Progenitor cell of endocrine pancreas (in vitro differentiated cells): ENCODE measurements at places on chromosomes 3 and 15.

GRCh38 chr15:53404930-53405493 lies 354.5 kb downstream of the WDR72 start:
- DNase-seq = no peak

DNA sequence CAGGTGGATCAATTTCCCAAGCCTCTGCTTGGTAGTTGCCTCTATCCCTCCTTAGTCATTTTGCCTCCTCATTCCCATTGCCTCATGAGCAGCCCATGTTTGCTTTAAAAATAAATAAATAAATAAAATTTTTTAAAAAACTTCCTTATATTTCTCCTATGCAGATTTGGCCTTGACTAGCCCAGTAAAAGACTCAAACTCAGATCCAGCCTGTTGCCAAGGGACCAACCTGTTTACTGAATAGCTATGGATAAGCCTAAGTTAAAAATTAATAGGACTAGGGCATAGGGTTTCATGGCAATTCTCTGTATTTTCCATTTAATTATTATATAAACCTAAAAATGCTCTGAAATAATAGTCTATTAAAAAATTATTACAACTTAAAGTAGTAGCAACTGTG lies 384.4 kb downstream of the RSL24D1 start:
- DNase-seq = no peak

- DNase-seq = no peak
Observed at GRCh38 chr3:171175741-171176234, 149.3 kb upstream of the SLC2A2 start.

DNA sequence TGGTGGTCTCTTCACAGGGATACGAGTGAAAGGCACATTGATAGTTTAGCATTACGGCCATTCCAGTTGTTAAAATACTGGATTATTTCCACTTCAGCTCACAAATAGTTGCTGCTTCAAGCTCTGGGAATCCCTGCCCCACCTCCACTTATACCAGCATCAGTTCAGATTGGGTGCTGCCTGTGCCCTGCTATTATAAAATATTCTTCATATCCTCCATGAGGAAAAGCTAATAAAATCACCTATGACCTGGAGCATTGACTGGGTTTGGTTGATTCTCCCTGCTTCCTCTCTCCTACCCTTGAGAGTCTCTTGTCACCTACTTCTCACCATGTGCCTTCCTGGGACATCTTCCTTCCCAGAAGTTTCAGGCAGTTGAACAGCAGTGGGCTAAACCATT lies 529.0 kb downstream of the MCTP2 start:
- no peak for DNase-seq

- DNase-seq = no peak
Observed at GRCh38 chr3:20836801-20837200, 650.8 kb upstream of the SGO1 start.

- DNase-seq = no peak
Observed at GRCh38 chr3:66803721-66804695, 194.1 kb upstream of the KBTBD8 start.

GRCh38 chr3:126438746-126439145 lies 36.9 kb downstream of the ZXDC start:
- no peak for DNase-seq

DNA sequence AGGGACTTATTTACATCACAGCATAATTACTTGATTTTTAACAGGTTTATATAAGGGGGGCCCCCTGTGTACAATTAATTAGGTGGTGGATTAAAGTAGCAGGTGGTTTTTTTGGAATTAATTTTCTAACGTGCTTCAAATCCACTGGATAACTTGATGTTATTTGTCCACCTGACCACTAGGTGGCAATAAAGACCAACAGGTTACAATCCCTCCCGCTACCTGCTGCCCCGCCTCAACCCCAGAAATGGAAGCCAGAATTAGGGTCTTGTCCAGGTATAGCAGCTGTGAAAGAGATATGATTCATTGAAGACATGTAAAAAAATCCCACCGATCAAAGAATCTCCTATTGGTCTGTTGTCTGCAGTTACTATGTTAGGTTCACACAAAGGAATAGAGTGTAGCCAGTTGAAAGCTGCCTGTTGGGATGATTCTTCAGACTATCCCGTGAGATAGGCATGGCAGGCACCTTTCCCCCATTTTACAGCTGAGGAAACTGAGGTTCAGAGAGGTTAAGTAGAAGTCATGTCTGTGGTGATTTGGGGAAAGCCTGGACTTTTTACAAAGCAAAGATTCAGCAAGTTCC lies 44.0 kb downstream of the MFSD1 start:
- DNase-seq = peak; percentile 30

DNA sequence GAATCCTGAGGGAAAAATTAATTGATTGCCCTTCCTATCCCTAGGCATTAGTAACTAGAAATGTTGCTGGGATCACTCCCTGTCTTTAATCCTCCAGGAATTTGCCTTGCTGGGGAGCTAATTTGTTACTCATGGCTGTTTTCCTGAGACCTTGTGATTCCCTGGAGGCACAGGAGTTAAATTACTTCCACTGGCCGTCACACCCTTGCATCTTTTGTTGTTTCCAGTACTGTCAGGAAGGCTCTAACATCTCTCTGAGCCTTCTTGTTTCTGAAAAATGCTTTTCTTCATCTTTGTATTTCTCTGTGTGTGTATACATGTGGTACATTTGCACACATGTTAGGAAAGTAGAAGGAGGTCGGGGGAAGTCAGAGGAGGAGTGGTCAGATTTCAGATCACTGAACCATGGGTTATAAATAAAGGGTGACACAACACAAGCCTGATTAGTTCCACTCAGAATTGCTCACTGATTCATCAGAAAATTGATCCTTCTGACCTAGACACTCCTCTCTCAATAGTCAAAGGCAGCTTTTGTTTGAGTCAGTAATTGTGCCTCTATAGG lies 23.5 kb upstream of the LRRFIP2 start:
- no peak for DNase-seq

DNA sequence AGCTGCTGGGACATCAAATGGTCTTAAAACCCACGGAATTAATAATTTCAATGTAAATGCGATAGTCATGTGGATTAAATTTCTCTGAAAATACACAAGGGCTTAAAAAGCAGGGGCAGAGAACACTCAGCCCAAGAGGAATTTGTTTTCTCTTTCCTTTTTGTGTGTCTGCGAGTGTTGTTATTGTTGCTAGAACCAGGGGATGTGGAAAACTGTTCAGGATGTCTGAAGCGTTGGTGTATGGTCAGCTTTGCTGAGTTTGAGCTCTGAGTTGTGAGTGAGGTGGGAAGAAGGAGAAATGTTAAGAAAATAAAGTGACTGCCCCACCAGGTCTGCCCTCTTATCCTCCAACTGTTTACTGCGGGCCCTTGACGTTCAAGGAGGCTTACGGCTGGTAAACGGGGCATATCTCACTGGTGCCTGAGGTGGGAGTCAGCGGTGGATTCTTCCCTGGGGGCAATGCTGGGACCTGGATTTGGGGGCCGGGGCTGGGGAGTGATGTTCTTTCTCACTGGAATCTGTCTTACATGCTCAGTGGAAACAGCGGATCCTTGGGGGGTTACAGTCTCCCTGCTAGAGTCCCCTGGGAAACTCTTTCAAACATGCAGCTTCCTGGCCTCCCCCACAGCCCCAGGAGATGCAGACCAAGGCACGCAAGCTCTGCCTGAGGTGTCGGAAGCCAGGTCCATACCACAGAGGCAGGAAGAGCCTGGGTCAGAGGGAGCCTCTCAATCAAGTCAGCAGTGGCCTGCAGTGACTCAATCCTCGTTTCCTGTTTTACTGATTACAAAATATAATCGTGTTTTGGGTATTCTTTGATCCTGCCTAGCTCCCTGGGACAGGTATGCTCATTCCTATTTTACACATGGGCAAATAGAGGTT lies 41.8 kb downstream of the ITGA11 start:
- DNase-seq = no peak

- DNase-seq = no peak
Observed at GRCh38 chr3:59502806-59503205, 453.0 kb upstream of the CFAP20DC start.

DNA sequence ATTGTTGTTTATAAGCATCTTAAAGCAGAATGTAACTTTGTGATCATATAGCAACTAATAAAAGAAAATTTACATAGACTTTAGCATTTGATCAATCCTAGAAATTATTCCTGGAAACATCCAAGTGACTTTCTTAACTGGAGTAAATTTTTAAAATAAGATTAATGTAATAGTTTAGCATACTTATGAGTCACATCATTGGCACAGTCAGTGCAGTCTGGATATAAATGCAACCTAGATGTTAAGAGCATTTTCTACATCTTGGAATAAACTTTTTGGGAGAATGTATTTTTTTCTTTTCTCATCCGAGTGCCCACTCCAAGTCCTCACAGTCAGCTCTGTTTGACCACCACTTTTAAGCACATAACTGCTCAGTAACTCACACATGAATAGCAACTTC lies 324.6 kb upstream of the PLSCR5 start:
- DNase-seq = no peak

DNA sequence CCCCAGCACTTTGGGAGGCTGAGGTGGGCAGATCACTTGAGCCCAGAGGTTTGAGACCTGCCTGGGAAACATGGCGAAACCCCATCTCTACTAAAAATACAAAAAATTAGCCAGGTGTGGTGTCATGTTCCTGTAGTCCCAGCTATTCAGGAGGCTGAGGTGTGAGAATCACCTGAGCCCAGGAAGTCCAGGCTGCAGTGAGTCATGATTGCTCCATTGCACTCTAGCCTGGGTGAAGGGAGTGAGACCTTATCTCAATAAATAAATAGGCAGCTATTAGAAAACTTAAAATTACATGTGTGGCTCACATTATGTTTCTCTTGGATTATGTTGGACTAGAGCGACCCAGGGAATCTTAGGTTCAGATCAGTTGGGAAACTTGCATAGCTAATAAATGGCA lies 69.7 kb downstream of the RPLP1 start:
- no peak for DNase-seq

GRCh38 chr3:9552252-9552999 lies 1.2 kb downstream of the LHFPL4 start:
- peak; percentile 81 for DNase-seq

DNA sequence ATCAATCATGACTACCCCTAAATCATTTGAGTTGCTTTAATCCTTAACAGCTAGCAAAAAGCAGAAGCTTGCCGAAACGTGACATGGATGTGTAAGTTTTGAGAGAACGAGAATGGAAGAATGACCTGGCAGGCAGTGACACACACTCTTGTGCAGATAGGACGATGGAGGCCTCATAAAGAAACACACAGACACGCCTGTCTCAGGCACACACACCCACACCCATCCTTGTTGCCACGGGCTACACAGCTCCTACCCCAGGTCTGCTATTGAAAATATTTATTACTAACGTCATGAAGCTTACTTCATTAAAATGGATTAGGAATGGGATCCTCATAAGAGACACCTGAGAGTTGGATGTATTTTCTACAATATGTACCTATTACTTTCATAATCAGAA lies 8.5 kb downstream of the MYO5C start:
- no peak for DNase-seq
